ENCODE measurements at places on chromosomes 12 and 14.

DNA sequence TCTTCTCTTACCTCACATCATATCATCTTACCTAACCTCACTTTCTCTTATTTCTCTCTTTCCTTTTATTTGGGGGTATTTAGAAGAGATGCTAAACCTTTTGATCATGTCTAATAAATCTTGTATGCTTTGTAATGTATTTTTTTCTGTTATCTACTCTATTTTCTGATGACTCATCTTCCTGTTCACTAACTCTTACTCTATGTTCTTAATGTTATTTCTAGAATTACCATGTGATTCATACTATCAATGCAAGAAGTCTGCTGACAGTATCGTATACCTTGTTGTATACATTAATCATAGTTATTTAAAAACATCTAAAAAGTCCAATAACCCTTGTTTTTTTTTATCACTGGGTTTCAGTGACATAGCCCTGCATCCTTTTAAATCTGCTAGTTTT, 62.3 kb downstream of the MGAT4C start:
- DNase-seq = no peak

- DNase-seq = no peak
Observed at GRCh38 chr12:88895634-88896033, 315.4 kb upstream of the KITLG start.

- no peak for DNase-seq
Observed at GRCh38 chr14:37262649-37263048, 64.9 kb downstream of the MIPOL1 start.

- DNase-seq = no peak
Observed at GRCh38 chr12:62537551-62537950, 70.9 kb downstream of the MON2 start.

GRCh38 chr12:4270831-4271716, 2.5 kb upstream of the CCND2 start:
- DNase-seq = peak; percentile 47

DNA sequence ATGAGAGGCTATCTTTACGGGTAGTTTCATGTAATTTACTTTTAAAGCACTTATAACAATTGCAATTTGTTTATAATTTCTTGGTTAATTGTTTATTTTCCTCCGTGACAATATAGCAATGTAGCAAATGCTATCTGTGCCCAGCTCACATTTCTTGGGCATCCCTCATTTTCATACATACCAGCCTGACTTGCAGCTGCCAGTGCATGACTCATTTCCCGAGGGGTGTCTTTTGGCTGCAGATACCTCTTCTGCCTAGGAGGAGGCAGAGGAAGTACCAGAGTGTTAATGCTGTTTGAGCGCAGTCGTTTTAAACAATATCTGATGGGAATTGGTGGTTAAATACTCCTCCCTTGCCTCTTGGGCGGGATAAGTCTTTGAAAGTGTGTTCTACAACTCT, 104.2 kb upstream of the ABCD2 start:
- DNase-seq = no peak

GRCh38 chr14:77151918-77152588, 10.5 kb upstream of the ZDHHC22 start:
- DNase-seq = no peak

DNA sequence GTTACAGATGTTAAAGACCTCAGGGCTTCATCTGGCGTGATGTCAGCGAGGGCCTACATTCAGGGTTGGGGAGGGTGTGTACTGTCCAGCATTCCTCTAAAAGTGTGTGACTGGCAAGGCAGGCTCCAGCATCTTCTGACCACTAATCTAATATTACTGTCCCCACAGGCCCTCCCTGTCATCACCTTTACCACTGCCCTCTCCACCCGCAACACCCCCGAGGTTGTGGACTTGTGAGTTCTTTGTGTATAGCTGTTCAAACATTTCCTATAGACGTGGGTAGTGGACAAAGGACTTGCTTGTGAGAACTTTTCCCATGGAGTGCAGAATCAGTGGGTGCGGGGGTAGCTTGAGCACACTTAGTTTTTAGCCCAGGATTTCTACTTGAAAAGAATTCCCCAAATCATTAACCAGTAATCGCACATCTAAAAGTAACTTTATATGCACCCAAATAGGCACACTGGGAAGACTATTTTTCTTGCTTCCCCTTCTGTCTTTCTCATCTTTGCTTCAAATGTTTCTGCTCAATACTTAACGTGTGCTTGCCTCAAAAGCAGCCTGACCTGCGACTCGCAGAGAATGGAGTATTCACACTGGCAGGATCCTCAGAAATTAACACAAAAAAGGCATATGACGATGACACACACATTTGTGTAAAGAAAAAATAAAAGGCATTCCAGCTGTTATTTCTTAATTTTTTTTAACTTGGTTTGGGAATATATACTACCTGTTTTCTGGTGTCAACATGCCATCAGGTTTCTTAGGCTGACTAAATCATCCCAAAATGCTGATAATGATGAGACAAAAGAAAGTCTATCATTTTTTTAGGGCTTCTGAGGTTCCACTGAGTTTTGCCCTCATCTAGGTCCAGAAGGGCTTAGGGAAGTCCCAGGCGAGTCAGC, 158.4 kb upstream of the HIF1A start:
- no peak for DNase-seq

DNA sequence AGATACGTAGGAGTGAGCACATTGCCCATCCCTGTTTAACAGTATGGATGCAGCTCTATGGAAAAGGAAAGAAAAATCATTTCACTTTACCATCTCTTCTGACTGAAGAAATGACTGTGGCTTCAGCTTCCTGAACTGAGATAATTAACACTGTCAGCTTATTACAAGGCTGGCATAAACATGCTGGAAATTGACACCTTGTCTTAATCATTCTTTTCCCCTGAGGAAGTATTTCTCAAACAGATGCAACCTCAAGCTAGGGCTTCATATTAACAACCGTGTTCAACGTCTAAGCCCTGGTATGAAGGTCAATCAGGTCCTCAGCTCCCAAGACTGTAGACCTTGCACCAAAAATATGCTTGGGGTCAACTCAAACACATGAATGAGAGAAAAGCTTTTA, 25.0 kb downstream of the RERG start:
- no peak for DNase-seq
